Sigmoid colon (tissue), 7 donors: ENCODE measurements at places on chromosomes 13 and 19. TPM values are rescaled to one million over a fixed set of nuclear protein-coding genes. Genes with fewer than 3 reads are reported as not detected.

DNA sequence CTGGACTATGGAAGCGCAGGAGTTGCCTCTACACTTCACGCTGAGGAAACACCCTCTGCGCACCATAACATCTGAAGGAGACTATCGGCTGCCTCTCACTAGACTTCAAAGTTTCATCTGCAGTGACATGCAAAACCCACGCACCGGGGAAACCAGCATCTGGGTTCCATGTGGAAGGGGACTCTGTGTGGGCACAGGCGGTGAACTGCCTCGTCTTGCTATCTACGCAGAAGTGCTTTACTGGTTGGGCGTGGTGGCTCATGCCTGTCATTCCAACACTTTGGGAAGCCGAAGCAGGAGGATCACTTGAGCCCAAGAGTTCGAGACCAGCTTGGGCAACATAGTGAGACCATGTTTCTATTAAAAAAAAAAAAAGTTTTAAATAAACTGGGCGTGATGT is 116.4 kb downstream of the STK24 start:
- DNase-seq: peak; percentile 56

DNA sequence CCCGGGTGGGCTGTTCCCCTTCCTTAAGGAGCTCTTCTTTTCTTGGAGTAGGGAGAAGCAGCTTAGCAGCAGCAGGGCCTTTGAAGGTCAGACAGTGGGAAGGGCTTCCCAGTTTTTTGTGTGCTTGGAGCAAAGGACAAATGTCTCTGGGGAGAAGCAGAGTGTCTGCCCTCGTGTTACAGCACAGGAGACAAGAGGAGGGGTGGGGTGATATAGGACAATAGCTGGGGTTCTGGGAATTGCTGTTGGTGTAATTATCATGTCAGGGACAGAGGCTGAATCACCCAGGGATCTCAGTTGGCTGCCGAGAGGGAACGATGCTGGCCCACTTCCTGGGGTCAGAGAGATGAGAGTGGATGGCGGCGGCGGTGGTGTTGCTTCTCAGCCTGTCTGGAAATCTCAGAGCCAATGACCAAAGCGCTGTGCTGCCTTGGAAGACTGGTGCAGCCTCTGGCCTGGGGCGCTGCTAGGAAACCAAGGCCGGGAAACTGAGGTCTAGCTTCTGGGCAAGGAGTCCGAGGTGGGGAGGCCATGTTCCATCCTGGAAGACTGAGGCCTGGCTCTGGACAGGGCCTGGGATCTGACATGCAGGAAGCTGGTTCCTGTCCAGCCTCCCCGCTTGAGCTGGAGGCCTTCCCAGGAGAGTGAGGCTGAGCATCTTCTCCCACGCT is 1.2 kb downstream of the INAFM1 start:
- DNase-seq: peak; percentile 90

DNA sequence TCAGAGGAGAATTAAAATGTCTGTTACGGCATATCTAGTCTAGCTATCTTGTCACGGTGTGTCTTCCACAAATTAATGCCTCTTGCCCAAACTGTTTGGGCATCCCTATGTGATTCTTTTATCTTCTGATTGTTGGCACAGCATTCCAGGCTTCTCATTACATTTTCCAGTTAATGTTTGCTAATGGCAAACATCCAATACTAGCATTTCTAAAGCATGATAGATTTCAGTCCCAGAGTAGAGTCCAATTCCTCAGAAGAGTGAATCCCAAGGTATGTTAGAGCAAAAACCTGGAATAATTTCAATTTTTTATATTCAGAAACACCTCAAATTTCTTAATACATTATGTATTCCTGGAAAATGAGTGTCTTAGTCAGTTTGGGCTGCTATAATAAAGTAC is 684.5 kb upstream of the SLITRK1 start:
- no peak for DNase-seq

DNA sequence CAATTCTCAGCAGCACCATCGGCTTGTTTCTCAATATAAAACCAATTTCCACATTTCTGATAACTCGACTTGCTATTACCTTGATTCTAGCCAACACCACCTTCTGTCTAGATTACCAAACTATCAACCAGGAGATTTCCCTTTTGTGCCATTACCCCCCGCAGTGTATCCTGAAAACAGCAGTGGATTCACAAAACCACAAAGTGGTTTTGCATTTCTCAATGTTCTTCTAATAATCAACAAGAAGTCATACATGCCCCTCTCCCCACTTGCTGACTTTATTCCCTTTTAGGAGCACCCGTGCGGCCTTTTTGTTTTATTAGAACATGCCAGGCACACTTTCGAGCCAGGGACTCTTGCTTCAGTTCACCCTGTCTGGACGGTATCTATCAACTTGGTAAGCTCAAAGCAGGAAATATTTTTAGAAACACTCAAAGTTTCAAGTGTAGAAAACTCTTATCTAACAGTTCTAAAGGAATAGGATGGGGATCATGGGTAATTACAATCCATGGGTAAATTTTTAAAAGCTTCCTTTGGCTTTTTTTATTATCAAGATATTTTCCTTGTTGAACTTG is 967.4 kb downstream of the EFNB2 start:
- no peak for DNase-seq

GRCh38 chr19:44671400-44671799 is at the start of gene CEACAM19:
Gene CEACAM19 (plus strand): TSS chr19:44671482. CDS start chr19:44671932, 450 bp downstream.
- no peak for DNase-seq

- no peak for DNase-seq
Measured at GRCh38 chr13:74889321-74889720, 592.6 kb downstream of the TBC1D4 start.

DNA sequence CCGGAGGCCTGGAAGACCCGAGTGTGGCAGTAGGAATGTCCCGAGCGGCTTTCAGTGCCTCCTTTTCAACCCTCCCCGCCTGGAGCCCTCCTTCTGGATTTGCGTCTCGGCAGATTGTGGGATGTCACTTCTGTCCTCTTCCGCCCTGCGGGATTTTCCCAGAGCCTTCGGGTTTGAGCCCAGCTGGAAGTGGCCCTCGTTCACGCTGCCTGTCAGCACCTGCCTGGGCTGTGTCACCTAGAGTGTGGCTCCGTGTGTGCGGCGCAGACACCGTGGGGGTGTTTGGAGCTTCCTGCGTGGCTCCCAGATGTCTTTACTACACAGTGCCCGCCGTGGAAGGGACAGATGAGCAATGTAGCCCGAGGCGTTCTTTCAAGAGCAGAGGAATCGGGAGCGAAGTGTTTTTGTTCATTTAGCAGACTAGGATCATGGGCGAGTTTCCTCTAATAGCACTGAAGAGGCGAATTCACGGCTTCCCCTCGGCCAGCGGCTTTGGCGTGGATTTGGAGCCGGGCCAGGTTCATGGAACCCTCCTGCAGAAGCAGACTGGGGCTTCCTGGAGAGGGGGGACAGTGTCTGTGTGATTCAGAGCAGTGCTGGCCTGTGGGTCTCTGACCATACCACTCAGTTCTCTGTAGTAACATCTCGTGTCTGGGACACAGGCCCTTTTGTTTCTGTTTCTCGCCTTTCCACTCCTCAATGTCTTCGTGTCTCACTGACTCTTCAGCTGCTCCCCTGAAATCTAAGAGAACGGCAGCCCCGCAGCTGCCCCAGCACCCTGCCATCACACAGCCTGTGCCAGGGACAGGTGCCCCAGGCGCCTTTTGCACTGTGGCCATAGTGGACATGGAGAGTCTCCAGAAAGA is 68.0 kb downstream of the KDM4B start:
- DNase-seq: peak; percentile 84

GRCh38 chr19:29576761-29577648 is 29.1 kb upstream of the POP4 start:
- DNase-seq: no peak

DNA sequence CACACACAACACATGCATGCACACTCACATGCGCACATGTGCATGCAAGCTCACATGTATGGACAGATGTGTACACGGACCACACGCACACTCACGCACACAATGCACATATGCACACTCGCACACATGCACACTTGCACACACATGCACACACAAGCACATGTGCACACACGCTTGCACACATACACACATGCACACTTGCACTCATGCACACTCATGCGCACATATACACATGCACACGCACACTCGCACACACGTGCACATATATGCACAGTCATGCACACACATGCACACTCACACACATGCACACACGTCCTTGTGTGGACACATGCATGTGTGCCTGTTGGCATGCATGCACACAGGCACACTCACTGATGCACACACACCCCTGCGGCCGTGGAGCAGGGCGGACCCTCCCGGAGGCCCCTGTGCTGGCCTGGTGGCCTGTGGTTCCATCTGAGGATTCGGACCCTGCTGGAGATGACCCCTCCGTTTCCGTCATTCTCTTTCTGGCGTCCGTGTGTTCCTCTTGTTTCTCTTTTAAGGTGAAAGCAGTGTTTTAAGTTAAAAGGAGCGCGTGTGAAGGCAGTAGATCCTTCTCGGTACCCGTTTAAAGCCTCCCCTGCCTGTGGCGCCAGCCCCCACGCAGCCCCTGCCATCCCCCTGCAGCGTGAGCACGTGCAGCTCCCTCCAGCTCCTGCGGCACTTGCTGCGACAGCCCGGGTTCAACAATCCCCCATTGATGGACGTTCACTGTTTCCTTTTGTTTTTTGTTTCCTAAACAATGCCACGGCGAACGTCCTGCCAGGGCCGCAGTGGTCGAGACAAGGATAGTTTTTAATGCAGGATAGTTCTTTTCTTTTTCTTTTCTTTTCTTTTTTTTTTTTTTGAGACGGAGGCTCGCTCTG is 5.6 kb downstream of the NDUFS7 start:
- no peak for DNase-seq

GRCh38 chr13:100298691-100299090 is 209.8 kb downstream of the PCCA start:
- DNase-seq: no peak

GRCh38 chr19:13260883-13261653 is 110.9 kb downstream of the IER2 start:
- DNase-seq: no peak

DNA sequence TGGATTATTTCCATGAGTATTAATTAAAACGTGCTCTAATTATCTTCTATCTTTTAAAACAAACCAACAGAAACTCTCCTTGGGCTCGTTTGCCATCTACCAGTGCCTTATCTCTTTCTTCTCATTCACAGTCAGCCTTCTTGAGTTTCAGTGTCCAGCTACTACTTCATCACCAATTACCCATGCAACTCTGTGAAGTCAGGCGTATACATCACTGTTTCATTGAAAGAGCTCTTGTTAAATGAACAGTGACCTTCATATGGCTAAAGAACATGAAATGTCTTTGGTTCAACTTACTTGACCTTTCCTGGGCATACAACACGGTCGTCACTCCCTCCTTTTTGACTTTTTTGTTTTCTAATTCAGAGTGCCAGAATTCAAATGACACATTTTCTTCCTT is 5.2 kb upstream of the IFT88 start:
- no peak for DNase-seq

- peak; percentile 70 for DNase-seq
Measured at GRCh38 chr13:49791711-49792549, 552 bp downstream of the KPNA3 start.

- no peak for DNase-seq
Measured at GRCh38 chr13:42656161-42656560, 82.2 kb downstream of the TNFSF11 start.

- no peak for DNase-seq
Measured at GRCh38 chr13:47291107-47291656, 394.3 kb upstream of the HTR2A start.

GRCh38 chr13:28528848-28529247 is 33.9 kb upstream of the FLT1 start:
- no peak for DNase-seq

GRCh38 chr19:16620018-16620417 is 8.0 kb downstream of the MED26 start:
- DNase-seq: no peak

GRCh38 chr13:113086991-113087922 is 18.3 kb upstream of the F7 start:
- DNase-seq: peak; percentile 58

- peak; percentile 36 for DNase-seq
Measured at GRCh38 chr19:29495901-29496441, 29.8 kb upstream of the VSTM2B start.

DNA sequence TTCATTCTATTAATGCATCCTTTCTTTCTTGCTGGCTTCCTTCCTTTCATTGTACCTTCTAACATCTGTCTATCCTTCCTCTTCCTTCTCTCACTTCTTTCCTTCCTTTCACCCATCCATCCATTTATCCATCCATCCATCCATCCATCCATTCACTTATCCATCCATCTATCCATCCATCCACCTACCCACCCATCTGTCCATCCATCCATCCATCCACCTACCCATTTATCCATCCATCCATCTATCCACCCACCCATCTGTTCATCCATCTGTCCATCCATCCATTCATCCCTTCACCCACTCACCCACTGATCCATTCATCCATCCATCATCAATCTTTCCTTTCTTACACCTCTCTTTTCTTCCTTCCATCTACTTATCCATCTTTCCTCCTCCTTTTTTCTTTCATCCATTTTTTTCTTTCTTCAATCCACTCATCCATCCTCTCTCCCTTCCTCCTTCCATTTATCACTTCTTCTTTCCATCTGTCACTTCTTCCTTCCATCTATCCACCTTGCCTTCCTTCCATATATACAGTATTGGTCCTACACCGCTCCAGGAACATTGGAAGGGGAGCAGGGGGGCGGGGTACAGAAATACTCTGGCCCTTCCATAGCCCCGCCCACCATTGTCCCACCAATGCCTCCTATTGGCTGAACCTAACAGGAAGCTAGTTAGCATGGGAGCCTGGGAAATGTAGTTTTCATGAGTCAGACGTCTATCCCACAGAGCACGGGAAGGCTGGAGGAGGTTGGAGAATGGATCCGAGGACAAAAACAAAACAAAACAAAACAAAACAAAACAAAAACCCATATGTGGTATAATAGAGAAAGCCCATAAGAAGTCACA is 45.9 kb downstream of the MBD3L1 start:
- no peak for DNase-seq

GRCh38 chr19:47028195-47028601 is 8.6 kb downstream of the NPAS1 start:
- no peak for DNase-seq

The SLITRK1 gene
- not detected for total RNA-seq

The LIM2 gene
- total RNA-seq: not detected

The SPTBN4 gene
- 2.2 TPM for total RNA-seq

The SELENOV gene
- not detected for total RNA-seq

The RFPL4AL1 gene
- not detected for total RNA-seq

The ZNF541 gene
- total RNA-seq: not detected

The NALCN gene
- total RNA-seq: 0.71 TPM
